ENCODE measurements at places on chromosomes 6 and 20.

GRCh38 chr6:14711056-14711703 lies 534.7 kb upstream of the JARID2 start:
- no peak for DNase-seq

DNA sequence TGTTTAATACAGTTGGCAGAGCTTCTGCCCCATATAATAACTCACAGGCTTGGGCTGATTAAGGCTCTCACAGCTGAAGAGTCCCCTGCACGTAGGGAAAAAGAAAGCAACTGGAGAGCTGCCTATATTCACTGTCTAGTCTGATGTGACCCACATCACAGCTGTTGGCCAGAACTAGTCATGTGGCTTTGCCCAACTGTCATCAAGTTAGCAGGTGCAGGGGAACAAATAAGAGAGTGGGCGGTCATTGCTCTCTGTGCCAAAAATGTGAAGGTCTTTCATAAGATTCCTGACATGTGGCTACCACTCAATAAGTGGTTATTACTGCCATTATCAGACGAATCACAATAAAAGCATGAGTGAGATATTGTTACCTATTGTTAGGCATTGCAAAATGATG lies 665.2 kb downstream of the DOK5 start:
- DNase-seq, result no peak

DNA sequence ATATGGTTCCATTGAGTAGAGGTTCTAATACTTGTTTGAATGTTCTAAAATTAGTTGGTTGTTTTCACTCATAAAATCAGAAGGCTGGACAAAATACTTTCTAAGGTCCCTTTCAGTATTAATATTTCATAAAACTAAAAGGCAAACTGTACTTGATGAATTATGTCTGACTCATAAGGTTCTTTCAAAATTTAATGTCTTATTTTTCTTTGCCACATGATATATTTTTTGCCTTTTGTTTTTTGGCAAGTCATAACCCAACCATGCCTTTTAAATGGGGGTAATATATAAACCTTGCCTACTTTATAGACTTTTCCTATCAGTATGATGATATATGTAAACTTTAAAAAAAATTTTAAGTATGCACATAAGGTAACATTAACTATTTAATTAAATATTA lies 244.7 kb downstream of the PTPRK start:
- DNase-seq, result no peak

DNA sequence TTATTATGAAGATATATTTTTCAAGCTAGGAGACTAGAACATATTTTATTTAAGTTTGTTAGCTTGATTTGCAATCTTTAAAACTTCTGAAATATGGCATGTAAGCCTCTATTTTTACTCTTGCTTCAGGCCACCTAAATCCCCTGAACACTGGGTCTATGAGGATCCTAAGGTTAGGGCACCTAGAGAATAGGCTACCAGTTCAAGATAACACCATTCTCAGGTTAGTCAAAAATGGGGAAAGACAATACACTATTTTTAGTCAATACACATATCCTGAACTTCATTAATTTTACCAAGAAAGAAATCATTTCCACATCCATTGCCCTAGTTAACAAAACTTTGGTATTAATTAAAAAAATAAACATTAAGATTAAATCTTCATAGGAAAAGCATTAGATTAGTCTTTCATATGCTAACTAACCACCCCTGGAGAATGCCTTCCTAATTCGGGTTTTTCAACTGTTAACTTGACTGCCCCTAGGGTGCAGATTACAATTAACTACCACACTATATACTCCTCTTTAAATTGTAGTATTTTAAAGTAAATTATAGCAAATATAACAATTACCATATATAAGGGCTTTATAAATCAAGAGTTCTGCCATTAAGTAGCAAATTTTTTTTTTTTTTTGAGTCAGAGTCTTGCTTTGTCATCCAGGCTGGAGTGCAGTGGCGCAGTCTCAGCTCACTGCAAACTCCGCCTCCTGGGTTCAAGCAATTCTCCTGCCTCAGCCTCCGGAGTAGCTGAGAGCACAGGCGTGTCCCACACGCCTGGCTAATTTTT lies 6.7 kb upstream of the HSF2 start:
- no peak for DNase-seq

DNA sequence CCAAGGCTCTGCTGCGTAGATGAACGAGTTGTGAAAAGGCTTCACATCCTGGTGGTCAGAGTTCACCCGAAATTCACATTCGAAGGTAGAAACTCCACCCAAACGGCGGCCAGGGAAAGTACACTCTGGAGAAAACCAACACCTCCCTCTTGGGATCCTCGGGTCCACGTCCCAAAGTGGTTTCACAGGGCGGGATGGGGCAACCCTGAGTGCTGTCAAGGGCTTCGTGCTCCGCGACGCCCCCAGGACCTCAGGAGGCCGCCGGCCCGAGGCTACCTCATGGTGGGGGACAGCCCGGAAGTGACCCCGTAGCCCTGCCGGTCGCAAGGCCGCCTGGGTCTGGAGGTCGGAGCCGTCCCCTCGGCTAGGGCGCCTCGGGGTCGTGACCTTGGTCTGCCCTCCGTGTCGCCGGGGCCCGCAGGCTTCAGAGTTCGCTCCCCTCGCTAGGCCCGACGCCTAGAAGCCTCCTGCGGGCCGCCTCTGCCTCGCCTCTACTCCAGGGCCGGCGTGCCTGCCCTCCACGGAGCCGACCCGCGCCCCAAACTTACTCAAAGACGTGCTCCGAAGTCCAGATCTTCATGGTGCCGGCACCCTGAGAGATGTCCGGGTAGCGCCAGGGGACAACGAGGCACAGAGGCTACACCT lies at the start of gene PRELID3B:
TSS of gene PRELID3B (minus strand) at position 636 of the 645 bp plus-strand sequence. CDS start at position 580, 56 bp downstream.
- DNase-seq, result no peak

DNA sequence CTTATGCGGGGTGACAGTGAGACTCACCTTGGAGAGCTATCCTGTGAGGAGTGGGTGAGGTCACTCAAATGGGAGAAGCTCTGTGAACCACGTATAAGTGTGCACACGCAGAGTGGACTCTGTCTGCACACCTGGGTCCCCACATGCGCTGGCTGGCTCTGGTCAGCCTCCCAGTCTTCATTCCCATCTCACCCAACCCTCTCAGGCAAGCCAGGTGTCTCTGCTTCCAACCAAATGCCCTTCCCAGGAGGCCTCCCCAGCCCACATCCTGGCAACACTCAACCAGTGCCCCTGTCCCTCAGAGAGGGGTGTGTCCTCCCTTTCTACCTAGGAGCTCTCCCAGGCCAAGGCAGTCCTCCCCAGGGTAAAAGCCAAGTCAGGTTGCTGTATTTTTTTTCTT lies 8.0 kb upstream of the PI16 start:
- no peak for DNase-seq

GRCh38 chr20:56143759-56144158 lies 104.8 kb upstream of the MC3R start:
- DNase-seq, result no peak

DNA sequence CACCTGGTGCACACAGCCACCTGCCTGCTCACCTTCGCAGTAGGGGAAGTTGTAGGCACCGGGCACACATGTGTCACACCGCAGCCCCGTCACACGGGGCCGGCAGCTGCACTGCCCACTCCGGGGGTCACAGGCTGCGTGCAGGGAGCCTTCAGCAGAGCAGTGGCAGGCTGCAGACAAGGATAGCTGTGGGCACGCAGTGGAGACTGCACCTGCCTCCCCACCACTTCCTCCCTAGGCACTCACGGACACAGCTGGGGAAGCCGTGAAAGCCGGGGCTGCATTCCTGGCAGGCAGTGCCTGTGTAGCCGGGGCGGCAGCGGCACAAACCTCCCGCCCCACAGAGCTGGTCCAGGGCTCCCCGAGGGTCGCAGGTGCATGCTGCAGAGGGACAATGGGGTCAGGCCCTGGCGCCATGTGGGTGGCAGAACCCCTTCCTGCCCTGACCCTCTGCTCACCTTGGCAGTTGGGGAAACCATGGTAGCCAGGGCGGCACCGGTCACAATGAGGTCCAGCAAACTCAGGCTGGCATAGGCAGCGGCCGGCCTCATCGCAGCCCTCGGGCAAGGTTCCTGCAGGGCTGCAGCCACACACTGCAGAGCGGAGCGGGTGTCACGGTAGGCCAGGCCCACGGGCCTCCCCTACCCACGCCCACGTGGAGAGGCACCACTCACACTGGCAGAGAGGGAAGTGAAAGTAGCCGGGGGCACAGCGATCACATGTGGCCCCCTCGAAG lies 29.4 kb downstream of the LAMA5 start:
- DNase-seq, result no peak

- DNase-seq, result no peak
These were observed 163.5 kb downstream of the OR2B2 start for GRCh38 chr6:27748661-27749060.

- no peak for DNase-seq
These were observed 10.6 kb downstream of the MTCH1 start for GRCh38 chr6:36975231-36976006.

- DNase-seq, result no peak
These were observed 113.2 kb downstream of the RPP40 start for GRCh38 chr6:4890627-4891026.

- DNase-seq, result no peak
These were observed 1.7 kb downstream of the DIDO1 start for GRCh38 chr20:62924442-62925075.

DNA sequence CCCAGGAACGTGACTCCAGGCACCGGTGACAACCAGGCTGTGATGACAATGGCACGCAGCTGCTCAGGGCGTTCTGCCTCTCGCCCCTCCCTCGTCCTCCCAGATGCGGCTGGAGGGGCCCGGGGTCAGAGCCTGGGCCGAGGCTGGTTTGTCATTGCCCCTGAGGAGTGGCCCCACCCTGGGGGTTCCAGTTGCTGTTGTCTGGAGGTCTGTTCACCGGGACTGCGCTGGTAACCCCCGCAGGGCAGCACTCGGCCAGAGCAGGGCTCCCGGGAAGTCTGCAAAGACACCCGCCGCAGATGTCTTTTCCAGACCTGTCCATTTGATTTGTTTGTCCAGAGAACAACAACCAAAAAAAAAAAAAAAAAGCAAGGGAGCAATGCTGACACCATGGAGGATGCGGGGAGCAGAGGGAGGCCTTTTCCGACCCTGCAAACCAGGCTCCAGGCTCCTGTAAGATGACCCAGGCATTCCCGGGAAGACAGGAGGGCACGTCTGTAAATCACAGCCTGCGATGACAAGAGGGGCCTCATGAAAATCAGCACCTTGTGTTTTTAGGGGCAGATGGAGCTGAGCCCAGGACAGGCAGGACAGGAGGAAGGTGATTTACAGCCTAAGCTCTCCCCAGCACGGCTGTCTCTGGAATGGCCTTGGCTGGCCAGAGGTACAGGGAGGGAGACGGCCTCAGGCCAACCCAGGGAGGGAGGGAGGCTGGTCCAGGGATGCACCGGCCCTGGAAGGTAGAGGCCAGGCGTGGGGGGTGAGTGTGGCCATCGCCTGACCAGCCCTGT lies 189.3 kb downstream of the ERMARD start:
- no peak for DNase-seq

DNA sequence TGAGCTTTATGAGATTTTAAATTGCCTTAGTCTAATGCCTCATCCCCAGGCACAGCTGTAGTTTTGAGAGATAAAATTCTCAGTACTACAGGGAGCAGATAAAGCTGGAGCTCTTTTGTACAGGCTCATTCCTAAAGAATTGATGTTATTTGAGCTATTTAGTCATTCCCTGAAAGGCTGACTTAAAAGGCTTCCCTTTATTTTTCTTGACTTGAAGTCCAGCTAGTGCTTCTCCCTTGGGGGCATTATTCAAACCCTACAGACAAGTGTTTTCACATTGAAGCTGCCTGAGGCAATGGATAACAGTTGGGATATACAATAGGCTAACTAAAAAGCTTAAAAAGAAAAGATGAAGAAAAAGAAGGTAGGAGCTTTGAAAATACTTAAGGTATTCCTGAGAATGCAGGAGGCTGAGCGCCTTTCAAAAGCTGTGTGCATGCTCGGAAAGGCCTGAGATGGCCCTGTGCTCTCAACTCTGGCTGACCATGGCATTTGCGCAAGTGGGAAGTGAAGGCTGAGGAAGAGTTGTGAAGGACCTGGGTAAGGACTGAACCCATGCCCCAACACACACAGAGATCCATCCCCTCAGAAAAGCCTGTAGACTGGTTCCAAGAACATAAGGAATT lies 315.1 kb downstream of the SMOC2 start:
- DNase-seq, result no peak

GRCh38 chr6:41255638-41256246 lies 27.6 kb downstream of the TREML4 start:
- no peak for DNase-seq

- DNase-seq, result no peak
These were observed 656.7 kb upstream of the ID4 start for GRCh38 chr6:19180348-19181072.

- DNase-seq, result no peak
These were observed 76.1 kb upstream of the PRL start for GRCh38 chr6:22372922-22373321.

DNA sequence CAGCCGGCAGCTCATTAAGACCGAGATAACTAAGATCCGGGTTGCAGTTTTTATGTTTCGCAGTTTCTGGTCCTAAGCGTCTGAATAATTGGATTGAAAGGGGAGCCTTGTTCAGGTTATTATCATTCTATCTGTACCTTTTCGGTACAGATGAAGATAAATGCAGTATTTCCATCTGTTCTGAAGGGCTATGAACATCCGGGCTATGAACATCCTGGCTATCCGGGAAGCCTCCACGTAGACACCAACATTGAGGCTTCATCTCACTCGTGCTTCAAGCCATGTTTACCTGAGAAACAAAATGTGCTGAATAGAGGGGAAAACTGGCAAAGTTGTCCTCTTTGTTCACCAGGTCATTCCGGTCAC lies 399 bp upstream of the REPS1 start:
- no peak for DNase-seq

DNA sequence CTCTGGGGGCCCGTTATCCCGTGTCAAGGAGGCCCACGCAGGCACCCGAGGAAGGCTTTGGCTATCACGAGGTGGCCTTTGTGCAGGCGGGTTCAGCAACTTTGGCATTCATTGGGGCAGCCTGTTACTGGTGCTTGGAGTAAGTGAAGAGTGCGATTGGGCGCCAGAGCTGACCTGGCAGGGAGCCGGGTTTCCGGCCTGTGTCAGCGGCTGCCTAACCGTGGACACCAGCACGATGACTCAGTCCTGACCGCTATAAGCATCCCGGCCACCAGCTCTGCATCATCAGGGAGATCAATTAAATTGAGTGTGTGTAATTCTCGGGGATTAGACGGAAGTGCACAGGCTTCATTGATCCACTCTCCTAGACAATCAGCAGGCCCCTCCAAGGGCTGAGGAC lies 45.9 kb downstream of the CDH4 start:
- DNase-seq, result no peak

DNA sequence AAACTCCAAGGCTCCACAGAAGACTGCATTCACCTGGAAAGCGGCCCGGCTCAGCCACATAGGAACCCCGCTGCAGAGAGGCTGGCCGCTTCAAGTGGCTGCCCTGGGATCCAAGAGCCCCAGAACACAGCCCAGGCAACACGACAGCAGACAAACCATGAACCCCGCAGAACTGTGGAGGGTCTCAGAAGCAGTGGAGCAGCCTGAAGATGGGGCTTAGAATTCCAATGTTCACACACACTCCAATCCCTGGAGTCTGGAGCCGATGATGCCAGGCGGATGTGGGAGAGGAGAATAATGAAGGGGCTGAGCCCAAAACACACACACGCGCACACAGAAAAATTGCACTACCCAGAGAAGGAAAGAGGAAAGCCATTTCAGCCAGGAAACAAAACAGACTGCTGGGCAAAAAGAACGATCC lies 52.4 kb downstream of the NINL start:
- DNase-seq, result no peak

All from stimulated activated CD8-positive, alpha-beta memory T cell treated with anti-CD3 and anti-CD28 coated beads, Interleukin-2, amount 100 ng/mL, for 1 hour (primary cell).